ENCODE measurements at places on chromosomes 3 and 15.

GRCh38 chr15:86055688-86056087 is 24.0 kb upstream of the AGBL1 start:
- no peak for DNase-seq

- DNase-seq = peak; percentile 52
Observed at GRCh38 chr15:100338971-100339444, 2.8 kb downstream of the ADAMTS17 start.

DNA sequence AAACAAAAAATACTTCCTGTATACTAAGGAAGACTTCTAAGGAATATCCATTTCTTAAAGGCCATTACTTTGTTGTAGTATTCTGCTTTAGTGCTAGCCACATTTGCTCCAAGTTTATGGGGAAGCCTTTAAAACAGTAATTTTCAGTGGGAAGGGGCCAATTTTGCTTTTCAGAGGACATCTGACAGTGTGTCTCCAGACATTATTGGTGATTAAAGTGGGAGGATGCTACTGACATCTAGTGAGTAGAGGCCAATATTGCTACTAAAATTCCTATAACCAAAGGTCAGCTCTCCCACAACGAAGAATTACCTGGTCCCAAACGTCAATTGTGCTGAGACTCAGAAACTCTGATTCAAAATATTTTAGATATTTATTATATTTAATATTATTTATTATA is 24.8 kb downstream of the SLC28A2 start:
- DNase-seq = no peak

DNA sequence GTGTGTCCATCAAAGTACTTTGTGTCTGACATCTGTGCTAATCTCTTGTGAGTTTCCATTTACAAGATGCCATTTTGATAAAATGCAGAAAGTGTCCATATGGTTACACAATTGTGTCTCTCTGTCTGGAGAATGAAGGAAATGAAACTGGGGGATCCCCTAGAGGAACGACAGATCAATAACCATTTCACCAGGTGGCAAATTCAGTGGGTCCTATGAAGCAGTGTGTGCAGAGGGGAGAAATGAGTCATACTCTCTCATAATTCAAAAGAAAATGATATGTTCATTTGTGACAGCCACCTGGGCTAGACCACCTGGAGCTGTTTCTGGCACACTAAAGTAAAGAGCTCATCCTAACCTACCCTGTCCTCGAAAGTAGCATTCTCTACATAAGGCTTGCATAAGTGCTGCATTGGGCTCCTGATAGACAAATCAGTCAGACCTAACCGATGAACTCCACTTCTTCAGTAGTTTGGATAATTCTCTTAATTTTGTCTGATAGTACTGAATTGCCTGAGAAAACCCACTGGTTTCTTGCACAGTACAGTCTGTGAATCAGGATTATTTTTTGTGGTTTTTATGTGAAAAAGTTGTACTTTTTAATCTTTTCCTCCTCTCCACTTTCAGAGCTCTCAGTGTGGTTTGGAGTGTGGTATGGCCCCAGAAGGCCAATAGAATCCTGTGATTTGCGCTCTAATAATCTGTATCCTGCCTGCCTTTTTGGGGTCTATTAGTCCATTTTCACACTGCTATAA is 10.3 kb upstream of the CD47 start:
- DNase-seq = peak; percentile 32

DNA sequence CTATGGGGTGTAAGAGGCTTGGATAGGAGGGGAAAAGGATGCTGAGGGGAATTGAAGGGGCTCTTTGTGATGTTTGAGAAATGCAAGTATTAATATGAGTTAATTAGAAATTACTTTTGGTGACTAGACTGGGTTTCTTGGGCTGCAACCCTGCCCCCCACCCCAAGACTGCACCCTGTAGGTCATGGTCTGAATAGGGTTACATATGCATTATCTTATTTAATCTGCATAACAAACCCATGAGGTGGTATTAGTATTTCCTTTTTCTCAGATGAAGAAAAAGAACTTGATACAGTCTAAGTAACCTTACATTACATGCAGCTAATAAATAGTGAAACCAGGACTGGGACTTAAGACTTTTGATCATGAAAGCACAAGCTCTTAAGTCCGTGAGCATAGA is 5.6 kb upstream of the ZBTB38 start:
- DNase-seq = no peak

- DNase-seq = no peak
Observed at GRCh38 chr15:91807122-91807521, 46.4 kb upstream of the SLCO3A1 start.

DNA sequence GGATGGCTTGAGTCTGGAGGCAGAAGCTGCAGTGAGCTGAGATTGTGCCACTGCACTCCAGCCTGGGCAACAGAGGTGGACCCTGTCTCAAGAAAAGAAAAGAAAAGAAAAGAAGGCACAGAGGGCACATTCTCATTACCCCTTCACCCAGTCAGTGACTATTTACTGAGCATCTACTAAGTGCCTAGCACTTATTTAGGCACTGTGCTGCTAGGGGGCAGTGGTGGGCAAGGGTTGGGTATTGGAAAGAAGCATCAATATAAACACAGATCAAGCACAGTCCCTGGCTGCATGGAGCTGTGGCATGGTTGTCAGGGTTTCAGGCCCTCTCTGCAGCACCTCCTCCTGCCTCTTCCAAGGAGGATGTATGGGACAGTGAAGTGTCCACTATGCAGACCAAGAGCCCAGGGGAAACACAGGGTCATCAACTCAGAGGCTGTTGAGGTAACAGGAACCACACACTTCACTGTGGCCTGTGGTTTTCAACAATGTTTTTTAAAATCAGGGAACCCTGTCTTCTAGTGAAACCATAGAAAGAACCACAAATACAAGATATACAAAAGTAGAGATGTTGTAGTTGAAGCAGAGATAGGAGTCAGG is 138.5 kb downstream of the RAB11A start:
- DNase-seq = no peak

DNA sequence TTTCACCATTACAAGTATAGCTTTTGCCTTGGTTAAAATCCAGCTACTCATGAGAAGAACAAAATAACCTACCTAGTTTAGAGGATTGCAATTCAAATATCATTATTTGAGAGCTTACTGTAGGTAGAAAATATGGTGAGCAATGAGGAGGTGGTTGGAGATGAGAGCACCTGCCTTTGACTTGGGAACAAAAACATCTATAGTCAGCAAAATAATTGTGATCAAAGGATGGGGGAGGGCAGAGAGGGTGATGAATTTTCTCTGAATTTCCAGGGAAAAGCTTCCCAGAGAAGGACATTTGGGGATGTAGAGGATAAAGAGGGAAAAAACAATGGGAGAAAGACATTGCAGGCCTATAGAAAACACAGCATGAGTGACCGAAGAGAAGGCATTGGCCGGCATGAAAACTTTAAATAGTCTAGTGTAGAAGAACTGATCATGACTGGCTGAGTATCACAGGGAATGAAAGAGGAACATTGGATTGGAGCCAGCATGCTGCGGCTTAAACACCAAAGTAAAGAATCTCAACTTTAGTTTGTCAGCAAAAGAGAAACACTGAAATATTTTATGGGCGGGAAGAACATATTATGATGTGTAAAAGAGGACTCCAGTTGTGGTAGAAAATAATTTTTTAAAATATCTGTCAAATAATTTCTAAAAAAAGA is 581.3 kb downstream of the UNC13C start:
- no peak for DNase-seq

DNA sequence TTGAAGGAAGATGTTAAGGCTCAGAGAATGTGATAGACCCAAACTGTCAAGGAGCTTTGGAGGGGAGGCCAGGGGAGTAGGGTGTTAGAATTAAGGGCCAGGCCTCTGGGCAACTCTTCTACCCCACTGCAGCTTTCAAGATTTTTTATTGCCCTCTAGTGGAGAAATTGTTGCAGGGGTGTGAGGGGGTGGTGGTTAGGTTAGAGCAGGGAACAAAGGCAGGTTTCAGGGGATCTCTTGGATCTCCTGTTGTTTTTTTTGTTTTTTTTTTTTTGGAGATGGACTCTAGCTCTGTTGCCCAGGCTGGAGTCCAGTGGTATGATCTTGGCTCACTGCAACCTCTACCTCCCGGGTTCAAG is 1.4 kb upstream of the SEC13 start:
- no peak for DNase-seq

DNA sequence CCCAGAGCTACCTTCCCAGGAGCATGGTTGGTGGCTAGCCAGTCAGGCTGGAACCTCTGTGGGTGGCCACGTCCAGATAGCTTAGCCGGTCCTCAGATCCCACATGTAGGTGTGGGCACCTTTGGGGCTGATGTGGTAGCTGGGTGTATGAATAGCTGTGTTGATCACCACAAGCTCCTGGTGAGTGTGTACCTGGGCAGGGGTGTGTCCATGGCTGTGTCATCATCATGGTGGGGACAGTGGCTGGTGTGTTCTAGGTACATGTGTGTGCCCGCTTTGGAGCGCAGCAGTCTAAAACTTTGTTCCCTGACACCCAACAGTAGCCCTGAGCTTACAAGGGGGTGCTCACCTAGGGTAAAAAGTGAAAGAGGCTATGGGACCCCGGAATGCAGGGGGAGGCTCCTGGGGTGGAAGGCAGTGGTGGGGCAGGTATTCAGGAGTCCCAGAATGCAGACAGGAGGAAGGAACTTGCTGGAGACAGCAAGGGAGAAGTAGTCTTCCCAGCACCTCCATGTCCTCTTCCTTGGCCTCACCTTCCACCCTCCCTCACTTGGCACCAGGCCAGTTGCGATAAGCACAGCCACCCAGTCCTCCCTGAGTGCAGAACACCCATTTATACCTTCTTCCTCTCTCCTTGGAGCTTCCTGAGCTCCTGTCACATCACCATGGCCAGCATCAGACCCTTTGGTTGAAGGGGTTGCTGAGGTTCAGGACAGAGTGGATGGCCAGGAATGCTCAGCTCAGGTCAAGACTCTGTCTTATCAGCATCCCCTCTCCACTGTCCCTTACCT is 1.2 kb downstream of the CISH start:
- DNase-seq = no peak

- DNase-seq = no peak
Observed at GRCh38 chr3:113304856-113305540, 93.6 kb downstream of the BOC start.

DNA sequence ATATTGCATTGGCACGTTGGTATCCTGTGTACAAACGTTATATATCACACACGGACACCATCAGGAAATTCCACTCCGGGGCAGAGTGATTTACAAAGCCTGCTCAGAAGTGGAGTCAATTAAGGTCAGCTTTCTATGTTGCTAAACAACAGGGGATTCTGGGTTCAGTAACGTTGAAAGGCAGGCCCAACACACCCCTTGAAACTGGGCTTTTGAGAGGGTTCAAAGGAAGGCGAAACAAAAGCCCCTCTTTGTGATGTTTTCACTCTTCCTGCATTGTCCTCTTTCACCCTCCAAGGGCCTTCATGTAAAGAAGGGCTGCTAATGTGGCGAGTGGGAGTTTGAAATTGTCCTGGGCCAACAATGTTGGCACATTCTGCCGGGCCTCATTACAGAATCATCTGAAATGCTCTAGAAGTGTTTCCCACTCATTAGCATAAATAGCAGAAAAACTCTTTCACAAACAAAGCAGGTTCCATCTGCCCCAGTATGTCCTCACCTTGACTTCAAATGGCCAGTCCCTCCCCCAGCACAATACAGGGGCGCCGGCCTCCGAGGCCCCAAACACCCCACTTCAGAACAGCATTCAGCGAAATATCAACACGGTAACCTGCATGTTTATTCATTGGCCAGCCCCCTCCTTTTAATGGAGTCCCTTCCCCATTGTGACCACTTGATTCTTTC is 76.4 kb downstream of the HES1 start:
- no peak for DNase-seq

DNA sequence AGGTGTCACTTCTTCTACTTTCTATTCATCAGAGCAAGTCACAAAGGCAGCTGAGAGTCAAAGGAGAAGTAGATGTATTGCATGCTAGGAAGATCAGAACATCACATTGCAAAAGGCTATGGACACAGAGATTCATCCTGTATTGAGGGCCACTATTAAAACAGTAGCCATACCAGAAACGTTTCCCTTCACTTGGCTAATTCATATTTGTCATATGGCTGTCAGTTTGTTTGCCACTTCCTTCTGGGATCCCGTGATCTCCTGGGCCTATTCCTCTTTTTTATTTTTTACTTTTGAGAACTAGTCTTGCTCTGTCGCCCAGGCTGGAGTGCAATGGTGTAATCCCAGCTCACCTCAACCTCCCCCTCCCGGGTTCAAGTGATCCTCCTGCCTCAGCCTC is 184.0 kb upstream of the SATB1 start:
- DNase-seq = no peak

- DNase-seq = no peak
Observed at GRCh38 chr3:196646666-196647216, 7.2 kb downstream of the NRROS start.

- DNase-seq = no peak
Observed at GRCh38 chr15:83694015-83694414, 40.1 kb downstream of the ADAMTSL3 start.

GRCh38 chr3:148078658-148079057 is 619.0 kb upstream of the AGTR1 start:
- DNase-seq = no peak

- no peak for DNase-seq
Observed at GRCh38 chr3:116179091-116179490, 266.2 kb downstream of the LSAMP start.

GRCh38 chr3:71865727-71866126 is 80.8 kb upstream of the PROK2 start:
- DNase-seq = no peak

DNA sequence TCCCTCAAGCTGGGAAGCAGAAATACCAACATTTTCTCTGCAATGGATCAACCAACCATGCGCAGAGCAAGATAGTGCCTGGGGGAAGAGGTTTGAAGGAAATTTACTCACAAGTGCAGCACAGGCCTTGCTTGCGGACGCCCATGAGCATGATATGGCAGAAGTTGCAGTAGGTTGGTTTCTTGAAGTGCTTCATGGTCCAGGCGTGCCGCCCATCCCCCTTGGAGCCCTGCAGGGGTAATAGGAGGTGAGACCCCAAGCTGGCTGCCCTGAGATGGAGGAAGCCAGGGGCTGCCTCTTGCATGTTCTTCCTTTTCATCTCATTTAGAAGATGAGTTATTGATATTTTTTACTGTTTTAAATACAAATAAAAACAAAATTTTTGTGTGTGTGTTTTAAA is 86.6 kb downstream of the DGKG start:
- DNase-seq = no peak

DNA sequence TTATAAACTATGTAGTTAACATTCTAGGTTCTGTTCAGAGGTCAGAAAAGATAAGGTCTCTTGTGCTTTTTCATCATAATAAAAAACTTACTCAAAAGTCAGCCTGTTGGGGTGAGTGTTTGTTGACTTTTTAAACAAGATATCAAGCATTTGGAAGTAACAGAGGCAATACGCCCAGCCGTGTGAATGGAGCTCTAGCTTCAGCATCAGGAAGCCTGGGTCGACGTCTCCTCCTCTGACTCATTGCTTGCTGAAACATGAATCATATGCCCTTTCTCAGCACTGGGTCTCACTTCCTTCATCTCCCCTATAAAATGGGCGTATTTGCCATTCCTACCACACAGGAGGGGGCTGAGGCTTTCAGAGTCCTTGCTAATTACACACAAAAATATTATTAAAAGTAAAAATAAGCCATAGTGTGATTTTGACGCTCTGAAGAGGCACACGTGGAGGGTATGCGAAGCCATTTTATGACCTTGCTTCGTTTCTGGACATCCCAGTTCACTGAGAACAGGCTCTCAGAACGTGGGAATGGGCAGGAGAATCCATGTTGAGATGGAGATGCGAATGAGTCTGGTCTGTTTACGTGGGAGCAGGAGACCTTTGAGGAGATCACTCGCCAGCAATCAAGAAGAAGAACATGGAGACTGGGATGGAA is 220.8 kb upstream of the TPRG1 start:
- DNase-seq = peak; percentile 11

Data from activated T-cell treated with anti-CD3 and anti-CD28 coated beads for 4 hours (primary cell).